NCI-H1105 treated with DMSO at 0.1 percent for 48 hours (cell line): ENCODE measurements at places on chromosomes 1 and 21.

- DNase-seq: no peak
Measured at GRCh38 chr1:2240270-2241156, 12.4 kb downstream of the SKI start.

GRCh38 chr1:17232759-17233661 lies 15.9 kb upstream of the PADI3 start:
- DNase-seq: no peak

GRCh38 chr1:225581186-225581585 lies 71.7 kb downstream of the ENAH start:
- DNase-seq: no peak

- DNase-seq: no peak
Measured at GRCh38 chr21:43733060-43733459, 14.1 kb downstream of the PDXK start.

- no peak for DNase-seq
Measured at GRCh38 chr1:2248854-2249558, 20.9 kb downstream of the SKI start.

GRCh38 chr1:52633291-52633754 lies 355 bp downstream of the SHISAL2A start:
- DNase-seq: no peak

DNA sequence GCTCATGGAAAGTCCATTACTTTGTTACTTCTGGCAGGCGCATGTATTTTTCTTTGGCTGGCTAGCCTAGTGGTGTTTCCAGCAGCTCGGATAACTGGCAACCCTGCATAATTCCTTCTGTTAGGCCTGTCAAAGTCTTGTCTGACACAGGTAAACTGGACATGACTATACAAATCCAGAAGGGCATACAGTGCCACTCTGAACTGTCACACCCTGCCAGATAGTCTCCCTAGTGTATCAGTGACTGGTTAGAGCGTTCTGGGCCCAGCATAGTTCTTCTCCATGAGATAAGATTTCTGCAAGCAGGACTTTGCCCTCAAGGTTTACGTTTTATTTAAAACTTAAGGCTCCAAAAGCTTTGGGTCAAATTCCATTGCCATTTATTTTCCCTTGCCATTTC lies 177.7 kb upstream of the GORAB start:
- no peak for DNase-seq
